Stimulated activated naive CD4-positive, alpha-beta T cell (primary cell): ENCODE measurements at places on chromosomes 5 and 9.

- DNase-seq = no peak
Measured at GRCh38 chr5:3912790-3913189, 317.2 kb downstream of the IRX1 start.

DNA sequence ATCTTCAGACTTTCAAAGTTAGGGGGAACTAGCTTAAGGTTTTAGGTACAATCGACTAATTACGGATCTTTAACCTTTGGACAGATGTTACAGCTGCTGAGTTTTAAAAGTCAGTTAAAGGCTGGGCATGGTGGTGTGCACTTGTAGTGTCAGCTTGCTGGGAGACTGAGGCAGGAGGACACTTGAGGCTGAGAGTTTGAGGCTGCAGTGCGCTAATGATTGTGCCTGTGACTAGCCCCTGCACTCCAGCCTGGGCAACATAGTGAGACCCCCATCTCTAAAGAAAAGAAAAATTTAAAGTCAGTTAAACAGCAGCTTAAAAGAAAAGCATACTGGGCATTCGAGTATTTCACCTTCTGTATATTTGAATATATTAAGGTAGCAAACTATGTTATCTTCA, 51.4 kb downstream of the JMY start:
- no peak for DNase-seq

- DNase-seq = peak; percentile 86
Measured at GRCh38 chr9:114930056-114930812, at the start of gene TNFSF8. Gene TNFSF8, minus strand, starts transcription at chr9:114930591. Its CDS starts 288 bp downstream, at chr9:114930303.

DNA sequence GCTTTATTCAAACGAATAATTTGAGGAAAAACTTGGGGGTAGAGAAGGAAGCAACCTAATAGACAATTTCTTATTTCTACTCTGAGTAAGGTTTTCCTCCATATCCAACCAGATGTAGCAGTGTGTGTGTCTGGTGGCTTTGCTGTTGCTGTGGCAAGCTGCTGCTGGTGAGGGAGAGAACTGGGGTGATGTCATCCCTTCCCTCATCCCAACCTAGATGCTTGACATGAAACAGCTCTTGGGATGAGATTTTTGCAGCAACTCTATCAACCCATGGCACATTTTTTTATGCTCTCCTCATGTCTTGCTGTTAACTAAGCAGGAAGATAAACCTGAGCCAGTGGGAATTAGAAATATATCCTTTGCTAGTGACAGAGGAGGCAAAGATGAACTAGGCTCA, 135.8 kb downstream of the PCSK1 start:
- DNase-seq = no peak

DNA sequence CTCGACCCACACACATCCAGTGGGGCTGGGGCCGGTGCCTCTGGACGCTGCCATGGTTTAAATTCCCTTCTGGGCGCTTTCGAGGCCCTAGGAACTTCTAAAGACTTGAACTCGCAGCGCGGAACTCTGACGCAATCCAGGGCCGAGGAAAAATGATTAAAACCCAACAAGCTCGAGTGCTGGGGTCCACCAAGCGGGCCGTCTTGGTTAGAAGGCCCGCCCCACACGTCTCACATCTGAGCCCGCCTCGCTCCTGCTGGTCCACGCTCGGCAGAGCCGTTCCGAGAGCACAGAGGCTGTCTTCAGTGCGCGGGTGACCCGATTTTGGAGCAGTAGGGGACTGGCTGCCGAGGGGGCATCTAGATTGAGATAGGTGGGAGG, 1.5 kb downstream of the CRHBP start:
- no peak for DNase-seq

- no peak for DNase-seq
Measured at GRCh38 chr5:83686251-83686650, 34.4 kb downstream of the HAPLN1 start.

GRCh38 chr9:6351737-6352136, 23.6 kb downstream of the TPD52L3 start:
- no peak for DNase-seq

DNA sequence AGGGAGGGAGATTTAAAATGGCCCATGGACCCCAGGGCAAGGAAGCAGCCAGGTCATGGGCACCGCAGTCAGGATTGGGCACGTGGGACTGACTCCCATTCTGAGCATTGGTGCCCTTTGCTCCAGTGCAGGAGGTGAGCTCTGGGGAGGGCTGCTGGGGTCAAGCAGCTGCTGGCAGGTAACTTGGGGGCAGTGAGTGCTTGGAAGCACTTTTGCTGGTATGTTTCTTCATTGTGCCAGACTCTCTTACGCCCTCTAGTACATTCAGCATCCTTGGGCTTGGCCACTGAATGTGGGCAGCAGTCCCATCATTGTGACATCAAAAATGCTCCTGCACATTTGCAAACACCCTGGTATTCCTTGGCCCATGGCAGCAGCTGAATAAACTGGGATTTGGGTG, 32.7 kb downstream of the PRRC2B start:
- no peak for DNase-seq

DNA sequence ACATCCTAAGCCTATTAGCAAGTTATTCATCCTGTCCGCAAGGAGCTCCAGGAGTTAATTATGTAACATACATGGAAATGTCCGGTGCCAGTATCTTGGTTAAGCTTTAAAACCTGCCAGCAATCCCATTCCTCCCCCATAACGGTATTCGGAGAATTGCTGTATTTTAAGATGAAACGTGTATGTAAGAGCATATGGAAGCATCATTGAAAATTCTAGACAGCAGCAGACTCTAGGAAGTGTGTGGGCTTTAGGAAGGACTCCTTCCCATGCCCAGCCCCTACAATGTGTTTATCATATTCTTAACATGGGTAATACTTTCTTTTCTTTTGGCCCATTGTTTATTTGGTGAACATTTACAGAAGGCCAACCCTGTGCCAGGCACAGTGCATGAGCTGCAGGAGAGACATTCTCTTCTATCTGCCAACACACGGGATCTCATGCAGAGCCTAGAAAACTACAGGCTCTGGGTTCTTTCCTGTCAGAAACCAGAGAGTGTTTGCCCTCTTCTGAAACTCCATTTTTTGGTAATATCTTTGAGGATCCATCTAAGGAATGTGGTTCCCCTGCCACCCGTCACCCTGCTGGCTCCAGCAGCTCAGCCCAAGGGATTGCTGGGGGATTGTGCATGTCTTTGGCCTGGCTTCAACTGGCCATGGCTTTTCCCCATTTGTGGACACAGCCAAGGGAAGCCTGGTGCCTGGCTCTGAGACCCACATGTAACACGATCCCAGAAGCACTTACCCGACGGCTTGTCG, 15.1 kb downstream of the ANGPTL2 start:
- DNase-seq = no peak

DNA sequence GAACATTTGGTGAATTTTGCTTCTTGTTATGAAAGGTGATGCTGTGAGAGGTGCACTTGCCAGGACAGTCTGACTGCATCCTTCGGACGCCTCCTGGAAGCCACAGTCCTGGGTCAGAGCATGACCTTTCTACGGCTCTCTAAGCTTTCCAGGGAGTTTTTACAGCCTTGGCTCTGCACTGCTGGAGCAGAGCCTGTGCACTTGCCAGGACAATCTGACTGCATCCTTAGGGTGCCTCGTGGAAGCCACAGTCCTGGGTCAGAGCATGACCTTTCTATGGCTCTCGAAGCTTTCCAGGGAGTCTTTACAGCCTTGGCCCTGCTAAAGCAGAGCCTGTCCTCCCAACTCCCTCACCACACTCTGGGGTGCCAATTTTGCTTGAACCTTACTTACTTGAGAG, 49.6 kb downstream of the CCDC180 start:
- no peak for DNase-seq

DNA sequence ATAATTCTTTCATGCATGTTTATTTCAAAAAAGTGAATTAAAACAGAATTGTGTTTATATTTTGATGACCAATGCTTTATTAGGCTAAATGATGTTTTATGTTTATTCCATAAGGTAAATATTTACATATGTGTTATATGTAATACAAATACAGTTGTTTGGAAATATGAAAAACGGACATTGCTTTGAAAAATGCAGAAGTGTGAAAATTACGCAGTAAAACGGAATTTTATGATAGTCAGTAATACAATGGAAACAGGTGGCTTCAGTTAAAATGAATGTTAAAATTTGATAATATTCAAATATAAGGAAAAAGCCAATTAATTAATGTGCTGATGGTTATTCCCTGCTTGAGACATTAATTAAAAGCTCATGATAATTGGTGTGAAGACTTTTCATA, 1633.8 kb downstream of the MAT2B start:
- DNase-seq = no peak
